ENCODE measurements at places on chromosomes 5 and 9. TPM values are rescaled to one million over a fixed set of nuclear protein-coding genes. Genes with fewer than 3 reads are reported as not detected.

The SLC4A9 gene
- not detected for total RNA-seq

The RPL35 gene
- total RNA-seq = 372 TPM

The GLRA1 gene
- not detected for total RNA-seq

The ABHD17B gene
- total RNA-seq = 11.3 TPM

The GABBR2 gene
- not detected for total RNA-seq

The PCDHGA2 gene
- 0.56 TPM for total RNA-seq

The C1QTNF2 gene
- 0.11 TPM for total RNA-seq

DNA sequence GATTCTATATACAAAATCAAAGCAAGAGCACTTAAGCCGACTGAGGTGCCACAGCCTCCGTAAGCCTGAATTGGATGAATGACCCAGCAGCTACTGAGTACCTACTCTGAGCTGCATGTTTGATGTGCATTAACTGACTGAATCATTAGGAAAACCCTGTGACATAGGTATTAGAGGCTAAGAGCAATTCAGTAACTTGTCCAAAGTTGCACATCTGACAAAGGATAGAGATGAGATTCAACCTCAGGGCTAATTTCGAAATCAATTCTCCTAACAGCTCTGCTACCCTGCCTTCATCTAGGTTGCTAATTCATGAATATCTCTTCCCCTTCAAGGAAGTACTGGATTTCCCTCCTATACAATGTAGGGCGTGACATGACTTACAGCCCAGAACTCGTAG, 89.1 kb upstream of the GLIS3 start:
- H3K27me3 ChIP-seq = no peaks in the 10 kb centered on the region
- no peaks in the 10 kb centered on the region for H3K36me3 ChIP-seq
- H3K27ac ChIP-seq = no peak overlapping the region
- peaks cover 7% of the 10 kb centered on the region for H3K4me1 ChIP-seq
- DNase-seq = no peak

DNA sequence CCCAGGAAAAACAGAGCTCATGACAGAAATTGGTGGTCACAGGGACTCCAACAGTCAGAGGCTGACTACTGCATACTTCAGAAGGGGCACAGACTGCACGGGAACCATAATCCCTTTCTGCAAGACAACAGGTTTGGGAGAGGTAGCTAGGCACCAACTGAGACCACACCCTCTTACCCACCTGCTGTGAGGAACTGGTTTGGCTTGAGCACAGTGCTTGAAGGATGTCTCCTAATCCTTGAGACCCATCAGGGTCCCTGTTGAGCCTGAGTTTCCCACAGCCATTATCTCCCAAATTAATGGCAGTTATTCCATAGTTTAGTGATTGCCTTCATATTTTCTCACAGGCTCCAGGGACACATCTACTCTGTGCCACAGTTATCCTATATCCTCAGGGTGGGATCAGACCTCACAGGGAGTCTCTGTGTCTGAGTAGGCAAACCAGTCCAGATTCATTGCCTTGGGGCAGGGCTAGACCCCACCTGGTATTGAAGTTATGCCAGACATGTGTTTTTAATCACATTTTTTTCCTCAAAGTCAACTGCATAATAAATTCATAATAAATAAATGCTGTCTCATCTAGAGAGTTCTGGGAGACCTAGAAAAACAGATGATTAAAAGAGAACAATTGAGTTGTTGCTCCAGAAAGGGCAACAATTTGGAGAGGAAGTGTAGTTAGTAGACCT, 9.3 kb upstream of the CAST start:
- H3K27ac ChIP-seq = no peak overlapping the region
- H3K4me1 ChIP-seq = no peaks in the 10 kb centered on the region
- H3K27me3 ChIP-seq = no peaks in the 10 kb centered on the region
- no peak for DNase-seq

DNA sequence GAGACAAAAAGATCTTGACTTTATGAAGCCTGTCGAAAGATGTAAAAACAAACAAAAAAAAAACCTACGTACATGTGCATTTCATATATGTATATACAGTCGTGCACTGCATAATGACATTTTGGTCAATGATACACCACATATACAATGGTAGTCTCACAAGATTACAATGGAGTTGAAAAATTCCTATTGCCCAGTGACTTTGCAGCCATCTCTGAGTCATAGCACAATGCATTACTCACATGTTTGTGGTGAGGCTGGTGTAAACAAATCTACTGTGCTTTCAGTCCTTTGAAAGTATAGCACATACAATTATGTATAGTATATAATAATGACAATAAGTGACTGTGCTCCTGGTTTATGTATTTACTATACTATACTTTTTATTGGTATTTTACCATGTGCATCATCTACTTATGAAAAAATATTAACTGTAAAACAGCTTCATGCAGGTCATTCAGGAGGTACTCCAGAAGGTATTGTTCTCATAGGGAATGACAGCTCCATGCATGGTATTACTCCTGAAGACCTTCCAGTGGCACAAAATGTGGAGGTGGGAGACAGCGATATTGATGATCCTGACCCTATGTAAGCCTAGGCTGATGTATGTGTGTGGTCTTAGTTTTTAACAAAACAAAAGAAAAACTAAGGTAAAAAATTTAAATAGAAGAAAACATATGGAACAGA, 73.7 kb upstream of the FST start:
- H3K36me3 ChIP-seq = no peaks in the 10 kb centered on the region
- no peak for DNase-seq
- H3K27ac ChIP-seq = no peak overlapping the region
- H3K4me1 ChIP-seq = no peaks in the 10 kb centered on the region
- H3K27me3 ChIP-seq = no peaks in the 10 kb centered on the region
- H3K4me3 ChIP-seq = no peak overlapping the region

GRCh38 chr5:109567374-109568044, 122.2 kb upstream of the MAN2A1 start:
- H3K27ac ChIP-seq = no peak overlapping the region
- H3K27me3 ChIP-seq = no peaks in the 10 kb centered on the region
- peaks cover 3% of the 10 kb centered on the region for H3K4me1 ChIP-seq
- DNase-seq = no peak

- no peaks in the 10 kb centered on the region for H3K27me3 ChIP-seq
- H3K4me1 ChIP-seq = no peaks in the 10 kb centered on the region
- peaks cover 17% of the 10 kb centered on the region for H3K36me3 ChIP-seq
These were observed 69.8 kb downstream of the ICE1 start for GRCh38 chr5:5492087-5492933.

DNA sequence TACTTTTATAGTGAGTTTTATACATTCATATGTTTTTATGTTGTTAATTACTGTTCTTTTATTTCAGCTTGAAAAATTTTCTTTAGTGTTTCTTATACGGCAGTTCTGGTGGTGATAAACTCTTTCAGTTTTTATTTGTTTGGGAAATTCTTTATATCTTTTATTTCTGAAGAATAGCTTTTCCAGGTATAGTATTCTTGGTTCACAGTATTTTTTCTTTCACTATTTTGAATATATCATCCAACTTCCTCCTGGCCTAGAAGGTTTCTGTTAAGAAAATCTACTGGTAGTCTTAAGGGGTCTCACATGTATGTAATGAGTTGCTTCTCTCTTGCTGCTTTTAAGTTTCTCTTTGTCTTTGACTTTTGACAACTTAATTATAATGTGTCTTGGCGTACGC, 79.4 kb downstream of the NXNL2 start:
- no peak for DNase-seq
- H3K27me3 ChIP-seq = no peaks in the 10 kb centered on the region
- no peaks in the 10 kb centered on the region for H3K36me3 ChIP-seq

DNA sequence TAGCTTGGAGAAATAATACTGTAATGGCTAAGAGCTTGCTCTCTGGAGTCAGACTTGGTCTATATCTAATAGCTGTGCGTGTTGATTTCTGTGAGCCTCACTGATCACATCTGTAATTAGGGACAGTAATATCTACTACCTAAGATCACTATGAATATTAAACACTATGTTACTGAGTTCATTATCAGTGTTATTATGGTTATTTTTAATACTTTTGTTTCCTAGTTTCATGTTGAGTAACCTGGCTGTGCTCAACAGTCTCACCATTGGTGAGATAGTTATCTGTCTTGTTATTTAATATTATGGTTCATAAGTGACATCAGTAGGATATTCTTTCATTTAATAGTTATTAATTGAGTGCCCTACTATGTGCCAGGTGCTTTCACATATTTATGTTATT, 22.4 kb upstream of the CAVIN4 start:
- no peaks in the 10 kb centered on the region for H3K36me3 ChIP-seq
- H3K4me3 ChIP-seq = no peak overlapping the region
- H3K27ac ChIP-seq = no peak overlapping the region
- no peak for DNase-seq

DNA sequence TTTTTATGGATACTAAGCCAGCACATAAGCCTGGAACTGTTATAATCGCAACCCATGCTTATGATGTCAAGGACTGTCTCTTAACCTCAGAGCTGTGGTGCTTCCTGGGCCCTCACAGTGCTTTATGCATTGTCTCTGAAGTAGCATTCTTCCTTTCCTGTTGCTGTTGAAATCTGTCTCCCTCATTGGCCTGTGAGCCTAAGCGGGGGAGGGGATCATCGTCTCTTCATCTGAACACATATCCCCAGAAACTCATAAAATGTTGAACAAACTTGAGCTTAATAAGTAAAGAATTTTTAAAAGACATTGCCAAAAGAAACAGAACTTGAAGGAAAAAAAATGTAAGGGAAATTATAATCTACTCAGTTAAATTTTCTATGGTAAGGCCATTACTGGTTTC, 80.3 kb downstream of the SGCD start:
- no peak overlapping the region for H3K4me3 ChIP-seq
- no peaks in the 10 kb centered on the region for H3K4me1 ChIP-seq
- no peak for DNase-seq
- no peaks in the 10 kb centered on the region for H3K36me3 ChIP-seq
- H3K27me3 ChIP-seq = no peaks in the 10 kb centered on the region
- H3K27ac ChIP-seq = no peak overlapping the region

DNA sequence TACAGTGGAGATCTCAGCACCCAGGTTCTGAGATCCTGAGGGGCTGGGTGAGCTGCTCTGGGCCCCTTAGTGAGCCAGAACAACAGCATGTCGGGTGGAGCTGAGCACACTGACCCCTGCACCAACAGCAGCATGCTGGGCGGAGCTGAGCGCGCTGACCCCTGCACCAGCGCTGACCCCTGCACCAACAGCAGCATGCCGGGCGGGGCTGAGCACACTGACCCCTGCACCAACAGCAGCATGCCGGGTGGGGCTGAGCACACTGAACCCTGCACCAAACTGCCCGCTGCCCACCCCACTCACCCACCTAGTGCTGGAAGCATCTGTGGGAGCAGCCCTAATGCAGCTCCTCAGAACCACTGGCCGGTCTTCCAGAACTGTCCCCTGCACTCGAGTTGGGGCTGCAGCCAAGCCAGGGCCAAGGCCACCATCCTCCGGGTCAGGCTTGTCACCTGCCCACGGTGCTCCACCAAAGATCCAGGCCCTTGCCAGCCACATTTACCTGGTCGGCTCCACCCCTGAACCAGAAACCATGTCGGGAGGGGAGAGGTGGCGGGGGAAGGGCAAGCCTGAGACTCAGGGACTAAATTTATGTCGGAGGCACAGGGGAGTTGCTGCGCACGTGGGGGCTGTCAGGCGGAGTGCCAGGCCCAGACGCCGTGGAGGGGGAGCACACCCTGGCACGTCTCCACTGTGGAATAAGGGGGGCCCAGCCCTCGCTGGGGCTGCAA, 80.3 kb downstream of the ADAMTS2 start:
- no peaks in the 10 kb centered on the region for H3K4me1 ChIP-seq
- H3K27ac ChIP-seq = no peak overlapping the region
- no peaks in the 10 kb centered on the region for H3K27me3 ChIP-seq
- no peak overlapping the region for H3K4me3 ChIP-seq
- no peaks in the 10 kb centered on the region for H3K36me3 ChIP-seq

DNA sequence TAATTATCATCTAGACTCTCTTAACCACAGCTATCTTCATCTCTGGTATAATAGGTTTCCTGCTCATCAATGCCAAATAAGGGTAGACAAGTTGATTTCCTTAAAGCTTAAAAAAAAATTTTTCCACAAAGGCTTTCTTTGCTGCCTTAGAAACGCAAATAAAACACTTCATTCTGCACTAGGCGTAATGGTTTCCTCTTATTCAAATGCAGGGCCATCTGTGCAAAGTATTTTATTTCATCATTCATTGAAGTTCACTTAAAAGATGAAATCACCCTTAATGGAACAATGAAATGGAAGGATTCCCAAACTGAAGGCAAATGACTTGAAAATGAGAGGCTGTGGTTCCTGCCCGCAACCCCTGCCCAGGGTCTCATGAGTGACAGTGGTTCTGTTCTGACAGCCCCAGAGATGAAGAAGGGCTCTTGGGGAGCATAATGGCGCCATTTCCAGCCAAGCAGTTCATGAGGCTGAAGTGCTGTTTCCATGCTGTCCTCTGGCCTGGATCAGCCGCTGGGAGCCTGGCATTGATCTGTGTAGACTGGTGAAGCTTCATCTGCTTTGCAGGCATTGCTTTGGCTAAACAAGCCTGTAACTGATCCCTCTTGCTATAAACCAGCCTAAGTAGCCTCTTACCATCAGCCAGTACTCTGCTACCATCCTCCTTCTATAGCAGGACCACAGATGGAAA, 276.9 kb upstream of the WWC1 start:
- H3K4me3 ChIP-seq = no peak overlapping the region
- H3K27ac ChIP-seq = no peak overlapping the region
- H3K36me3 ChIP-seq = no peaks in the 10 kb centered on the region
- H3K4me1 ChIP-seq = no peaks in the 10 kb centered on the region

DNA sequence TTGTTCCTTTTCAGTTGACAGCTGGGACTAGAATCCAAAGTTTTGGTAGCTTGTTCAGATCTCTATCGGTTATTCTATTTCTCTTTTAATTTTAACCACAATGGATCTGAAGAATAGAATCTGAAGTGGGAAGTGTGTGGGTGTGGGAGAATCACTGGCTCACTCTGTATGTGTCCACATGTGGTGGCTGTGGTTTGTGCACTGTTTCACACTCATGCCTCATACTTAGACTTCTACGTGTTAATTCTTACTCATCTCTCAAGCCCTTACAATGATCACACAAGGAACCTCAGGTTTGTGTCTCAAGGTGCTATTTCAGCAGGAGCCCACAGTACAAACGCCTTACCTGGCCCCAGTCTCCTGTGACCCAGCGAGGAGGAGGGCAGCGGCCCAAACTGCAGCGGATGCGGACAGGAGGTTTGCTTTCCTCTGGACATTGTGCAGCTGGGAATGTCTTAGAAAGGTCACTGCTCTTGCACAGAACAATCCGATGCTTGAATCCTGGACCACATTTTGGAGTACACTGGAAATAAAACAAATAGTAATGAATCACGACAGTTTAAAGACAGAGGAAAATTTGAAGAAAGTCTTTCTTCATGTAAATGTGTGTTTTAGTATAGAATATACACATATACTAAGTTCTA, 309.1 kb downstream of the ADAMTS6 start:
- H3K4me3 ChIP-seq = no peak overlapping the region
- H3K27me3 ChIP-seq = no peaks in the 10 kb centered on the region
- no peak overlapping the region for H3K27ac ChIP-seq
- H3K36me3 ChIP-seq = no peaks in the 10 kb centered on the region

- H3K4me1 ChIP-seq = no peaks in the 10 kb centered on the region
- no peak for DNase-seq
- H3K27me3 ChIP-seq = no peaks in the 10 kb centered on the region
These were observed 9.5 kb downstream of the TOR4A start for GRCh38 chr9:137286975-137287383.

GRCh38 chr5:55991768-55992486, 2.8 kb downstream of the IL6ST start:
- no peaks in the 10 kb centered on the region for H3K27me3 ChIP-seq
- H3K36me3 ChIP-seq = peaks cover 1% of the 10 kb centered on the region
- H3K4me3 ChIP-seq = peak overlapping the region; percentile 72
- DNase-seq = no peak
- H3K4me1 ChIP-seq = peaks cover 9% of the 10 kb centered on the region
